ENCODE measurements at places on chromosomes 4 and X.

DNA sequence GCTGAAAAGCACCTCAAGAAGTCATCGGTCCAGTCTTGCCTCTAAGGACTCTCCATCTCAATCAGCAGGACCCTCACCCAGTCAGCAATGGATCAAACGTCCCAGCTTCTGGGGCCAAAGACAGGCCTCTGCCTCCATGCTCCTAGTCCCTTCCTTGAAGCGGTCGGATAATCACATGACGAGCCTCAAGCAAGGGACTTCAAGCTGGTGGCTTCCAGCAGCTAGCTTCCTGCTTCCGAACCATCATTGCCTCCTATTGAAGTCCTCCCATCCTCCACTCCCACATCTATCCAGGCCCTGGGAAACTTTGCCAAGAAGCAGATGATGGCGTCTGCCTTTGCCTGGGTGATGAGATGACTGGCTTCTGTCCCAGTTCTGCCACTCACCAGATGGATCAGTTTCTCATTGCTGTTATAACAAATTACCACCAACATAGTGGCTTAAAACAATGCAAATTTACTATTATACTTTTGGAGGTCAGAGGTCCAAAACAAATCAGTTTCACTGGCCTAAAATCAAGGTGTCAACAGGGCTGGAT is 135.2 kb upstream of the MAMLD1 start:
- DNase-seq, result no peak

DNA sequence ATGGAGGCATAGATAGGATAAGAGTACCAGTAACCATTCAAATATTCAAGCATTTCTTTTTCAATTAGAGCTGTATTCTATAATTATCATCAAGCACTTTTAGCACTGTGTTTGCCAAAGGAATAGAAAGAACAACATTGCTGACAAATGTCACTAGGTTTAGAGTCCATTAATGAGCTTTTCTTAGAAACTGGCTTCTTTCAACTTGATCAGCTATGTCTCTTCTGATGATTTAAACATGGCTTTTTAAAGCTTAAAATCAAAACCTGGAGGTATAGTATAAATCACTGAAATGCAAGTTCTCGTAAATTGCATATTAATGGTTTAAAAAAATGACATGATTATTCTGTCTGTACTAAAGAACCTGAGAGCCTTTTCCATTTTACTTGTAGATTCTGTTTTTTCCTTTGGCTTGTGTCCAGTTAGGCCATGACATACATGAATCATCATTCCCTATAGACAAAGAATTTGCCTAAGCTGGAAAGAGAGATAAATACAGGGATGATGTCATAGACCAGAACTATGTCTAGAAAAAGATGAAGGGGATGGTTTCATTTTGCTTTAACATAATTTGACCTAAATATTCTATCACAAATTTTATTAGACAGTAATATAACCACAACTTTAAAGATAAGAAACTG is 340.1 kb upstream of the CTSO start:
- DNase-seq, result no peak

DNA sequence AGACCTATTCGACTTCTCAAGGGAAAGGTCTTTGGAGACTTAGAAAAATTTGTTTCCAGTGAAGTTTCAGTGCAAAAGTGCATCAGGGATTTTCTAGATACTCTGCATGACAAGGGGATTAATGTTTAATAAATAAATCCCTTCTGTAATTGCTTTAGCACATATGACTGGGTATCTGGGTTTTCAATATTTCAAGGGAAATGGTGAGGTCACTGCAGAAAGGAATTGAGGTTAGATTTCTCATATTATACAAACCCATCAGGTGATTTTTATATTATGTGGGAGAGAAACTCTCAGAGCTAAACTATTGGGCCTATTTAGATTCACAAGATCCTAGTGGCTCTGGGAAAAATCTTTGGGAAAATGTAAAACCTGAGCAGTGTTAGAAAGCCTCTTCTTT is 48.3 kb upstream of the SLC4A4 start:
- DNase-seq, result no peak

GRCh38 chr4:85861064-85861765 is 386.3 kb downstream of the ARHGAP24 start:
- no peak for DNase-seq

DNA sequence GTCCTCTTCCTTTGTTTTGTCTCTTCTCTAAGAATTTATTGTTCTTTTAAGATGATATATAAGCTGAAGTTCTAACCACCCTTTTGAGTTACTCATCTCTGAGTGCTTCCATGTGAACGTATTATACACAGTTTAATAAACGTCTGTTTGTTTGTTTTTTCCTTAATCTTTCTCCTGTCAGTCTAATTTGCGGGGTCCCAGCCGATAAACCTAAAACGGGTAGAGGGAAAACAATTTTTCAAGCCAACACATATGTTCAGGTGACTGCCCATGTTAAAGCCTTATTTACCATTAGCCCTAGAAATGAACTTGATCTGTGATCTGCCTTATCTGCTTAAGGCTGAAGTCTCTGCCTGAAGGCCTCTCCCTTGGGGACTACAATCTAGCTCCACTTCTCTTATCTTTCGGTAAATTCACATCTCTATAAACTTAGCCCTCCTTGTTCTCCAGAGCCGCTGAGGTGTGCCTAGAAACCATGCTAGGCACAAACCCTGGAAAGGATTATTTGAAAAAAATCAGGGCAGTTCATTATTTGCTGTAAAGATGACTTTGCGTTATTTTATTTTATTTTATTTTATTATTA is 158.8 kb downstream of the CAMK2D start:
- no peak for DNase-seq

- DNase-seq, result no peak
Observed at GRCh38 chr4:63618883-63619718, 790.1 kb downstream of the TECRL start.

- DNase-seq, result no peak
Observed at GRCh38 chr4:113874480-113874879, 105.0 kb downstream of the ARSJ start.

GRCh38 chr4:65600656-65601055 is 69.6 kb downstream of the EPHA5 start:
- no peak for DNase-seq

- DNase-seq, result no peak
Observed at GRCh38 chrX:137342969-137343368, 223.0 kb upstream of the ZIC3 start.

DNA sequence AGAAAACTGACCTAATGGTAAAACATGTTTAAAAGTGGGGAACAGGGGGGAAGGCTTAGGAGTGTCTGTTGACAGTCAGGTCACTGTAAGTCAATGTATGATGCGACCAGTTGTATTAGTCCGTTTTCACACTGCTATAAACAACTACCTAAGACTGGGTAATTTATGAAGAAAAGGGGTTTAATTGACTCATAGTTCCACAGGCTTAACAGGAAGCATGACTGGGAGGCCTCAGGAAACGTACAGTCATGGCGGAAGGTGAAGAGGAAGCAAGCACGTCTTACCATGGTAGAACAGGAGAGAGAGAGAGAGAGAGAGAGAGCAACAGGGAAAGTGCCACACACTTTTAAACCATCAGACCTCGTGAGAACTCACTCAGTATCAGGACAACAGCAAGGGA is 13.0 kb upstream of the PLAC1 start:
- DNase-seq, result no peak

- DNase-seq, result no peak
Observed at GRCh38 chr4:176758731-176759130, 34.0 kb downstream of the VEGFC start.

- DNase-seq, result no peak
Observed at GRCh38 chr4:154492288-154492687, 689 bp upstream of the DCHS2 start.

DNA sequence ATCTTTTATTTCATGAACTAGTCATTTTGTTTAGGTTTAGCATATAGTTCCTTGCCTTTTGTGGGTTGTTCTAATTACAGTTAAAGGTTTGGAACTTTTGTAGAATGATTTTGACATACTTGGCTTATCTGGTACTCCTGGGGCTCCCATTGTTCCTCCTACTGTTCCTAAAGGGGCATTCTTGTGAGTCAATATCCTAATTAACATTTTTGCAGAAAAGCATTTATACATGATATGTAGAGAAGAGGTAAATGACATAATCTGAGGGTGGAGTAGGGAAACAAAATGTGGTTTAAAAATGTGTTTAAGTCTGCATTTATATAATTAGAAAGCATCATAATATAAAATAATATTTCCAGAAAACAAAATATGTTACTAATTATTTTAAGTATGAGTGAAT is 529.2 kb downstream of the FAT4 start:
- DNase-seq, result no peak

GRCh38 chrX:10243106-10243505 is 86.3 kb downstream of the CLCN4 start:
- no peak for DNase-seq

DNA sequence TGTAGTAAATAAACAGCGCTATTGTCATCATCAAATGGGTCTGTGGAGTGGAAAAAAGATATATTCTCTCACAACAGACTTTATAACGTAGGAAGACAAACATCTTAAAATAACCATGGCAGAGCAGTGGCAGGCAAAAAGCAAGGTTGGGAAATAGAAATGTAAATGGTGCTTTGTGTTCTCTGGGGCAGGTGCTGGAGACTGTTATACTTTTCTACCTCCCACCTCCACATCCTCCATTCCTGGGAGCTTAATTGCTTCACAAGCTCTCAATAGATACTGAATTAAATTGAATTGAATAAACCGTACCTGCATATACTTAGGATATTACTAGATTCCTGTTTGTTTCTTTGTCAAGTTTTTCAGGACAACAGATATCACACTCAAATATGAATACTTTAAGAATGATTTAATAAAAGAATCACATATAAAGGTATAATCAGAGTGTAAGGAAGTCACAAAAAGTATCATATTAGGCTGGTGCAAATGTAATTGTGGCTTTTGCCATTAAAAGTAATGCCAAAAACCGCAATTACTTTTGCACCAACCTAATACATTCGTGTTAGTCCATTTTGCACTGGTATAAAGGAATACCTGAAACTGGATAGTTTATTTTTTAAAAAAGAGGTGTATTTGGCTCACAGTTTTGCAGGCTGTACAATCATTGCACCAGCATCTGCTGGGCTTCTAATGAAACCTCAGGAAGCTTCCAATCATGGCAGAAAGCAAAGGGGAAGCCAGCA is 367.3 kb downstream of the GRIA2 start:
- DNase-seq, result no peak

DNA sequence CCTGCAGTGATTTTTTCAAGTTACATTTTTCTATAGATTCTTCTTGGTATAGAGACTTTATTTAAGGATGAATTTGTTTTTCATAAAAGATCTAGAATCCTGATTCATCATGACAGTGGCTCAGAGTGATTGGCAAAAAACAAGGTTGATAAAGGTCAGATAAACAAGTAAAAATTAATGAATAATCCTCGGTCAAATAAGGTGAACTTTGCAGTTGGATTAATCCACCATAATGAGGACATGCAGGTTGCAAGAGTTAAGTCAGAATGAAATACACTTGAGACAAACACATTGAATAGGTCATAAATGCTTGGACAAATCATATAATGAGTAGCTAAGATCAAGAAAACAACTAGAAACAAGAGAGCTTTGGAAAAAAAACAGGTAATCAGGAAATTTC is 22.9 kb upstream of the UGT2B7 start:
- no peak for DNase-seq

DNA sequence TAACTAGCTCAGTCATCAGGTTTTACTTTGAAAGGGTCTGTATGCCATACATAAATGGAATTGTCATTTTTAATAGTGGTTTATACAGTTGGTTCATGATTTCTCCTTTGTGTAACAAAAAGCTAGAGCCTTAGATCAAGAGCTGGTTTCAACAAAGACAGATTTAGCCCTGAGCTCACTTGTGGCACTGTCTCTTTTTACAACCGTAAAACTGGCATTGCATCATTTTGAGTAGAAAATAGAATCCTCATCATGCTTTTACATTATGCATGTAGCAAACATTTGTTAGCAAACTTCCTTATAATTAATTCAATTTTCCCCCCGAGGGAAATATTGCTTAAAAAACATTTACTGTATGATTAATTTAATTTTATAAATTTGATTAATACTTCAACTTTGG is 1871.5 kb downstream of the ARAP2 start:
- DNase-seq, result no peak

GRCh38 chrX:21907260-21907659 is 33.2 kb upstream of the SMS start:
- no peak for DNase-seq

DNA sequence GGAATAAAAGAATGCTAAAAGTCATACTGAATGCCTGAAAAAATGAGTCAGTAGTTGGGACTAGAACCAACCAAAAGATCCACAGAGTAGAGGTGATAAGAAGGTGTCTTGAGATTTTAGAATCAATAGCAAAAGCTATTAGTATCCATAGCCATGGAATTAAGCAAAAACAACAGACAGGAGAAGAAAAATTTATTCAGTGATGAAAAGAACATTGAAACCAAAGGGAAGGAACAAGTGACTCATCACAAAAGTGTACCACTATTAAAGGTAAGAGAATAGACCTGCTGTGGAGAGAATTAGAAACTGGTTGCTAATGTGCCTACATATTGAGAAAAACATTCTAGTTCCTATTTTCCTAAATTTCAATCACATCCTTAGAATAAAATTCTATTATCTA is 182.0 kb upstream of the NEIL3 start:
- no peak for DNase-seq

DNA sequence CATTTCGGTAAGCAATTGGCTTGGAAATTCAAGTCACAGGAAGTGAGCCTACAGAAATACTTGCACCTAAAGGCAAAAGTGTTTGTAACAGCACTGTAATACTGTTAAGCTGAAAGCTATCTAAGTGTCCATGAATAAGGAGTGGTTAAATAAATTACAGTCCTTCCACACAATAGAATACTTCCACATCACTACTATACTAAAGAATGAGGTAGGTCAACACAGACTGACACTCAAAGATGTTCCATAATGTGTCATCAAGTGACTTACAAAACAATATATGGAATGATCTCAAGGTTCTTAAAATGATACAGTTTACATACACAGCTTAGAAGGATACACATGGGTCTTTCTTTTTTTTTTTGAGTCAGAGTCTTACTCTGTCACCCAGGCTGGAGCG is 27.0 kb downstream of the SLC10A6 start:
- no peak for DNase-seq

DNA sequence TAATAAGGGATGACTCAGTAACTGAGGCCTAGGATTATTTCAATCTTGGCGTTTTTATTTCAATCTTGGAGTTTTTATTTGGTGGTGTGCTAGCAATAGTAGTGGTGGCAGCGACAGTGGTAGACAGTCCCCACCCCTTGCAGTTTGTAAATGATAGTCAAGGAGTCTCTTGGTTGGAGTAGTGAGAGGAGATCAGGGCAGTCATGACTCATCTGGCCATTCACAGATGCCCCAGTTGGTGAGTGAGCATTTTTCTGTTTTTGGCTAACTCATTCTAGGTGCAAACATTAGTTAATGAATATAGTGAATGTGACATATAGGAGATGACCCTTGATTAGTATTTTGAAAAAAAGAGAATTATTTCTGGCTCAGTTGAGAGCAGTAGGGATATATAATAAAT is 93.5 kb upstream of the ADAD1 start:
- DNase-seq, result peak; percentile 1

DNA sequence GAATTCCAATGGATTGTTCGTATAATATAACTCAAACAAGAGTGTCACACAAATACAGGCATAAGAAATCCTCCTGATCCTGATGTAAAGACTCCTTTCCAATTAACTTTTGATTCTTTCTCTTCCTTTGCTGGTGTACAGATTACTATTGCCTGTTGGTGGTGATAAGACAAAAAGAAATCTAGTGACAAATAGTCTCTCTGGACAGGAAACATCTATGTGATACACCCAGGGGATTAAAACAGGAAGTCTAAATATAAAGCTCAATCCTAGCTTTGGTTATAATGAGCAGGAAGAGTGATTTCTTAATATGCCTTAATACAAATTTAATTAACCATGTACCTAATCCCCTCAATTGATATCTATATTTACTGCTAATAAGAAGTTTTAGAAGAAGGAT is 45.1 kb downstream of the ARHGEF6 start:
- no peak for DNase-seq

Measured in H54 (cell line).